ENCODE measurements at places on chromosomes 1 and 21.

GRCh38 chr1:202078241-202078640 lies 44.5 kb upstream of the GPR37L1 start:
- no peak overlapping the region for H3K4me3 ChIP-seq
- H3K27ac ChIP-seq, result no peak overlapping the region
- no peaks in the 10 kb centered on the region for H3K27me3 ChIP-seq
- no peaks in the 10 kb centered on the region for H3K36me3 ChIP-seq
- peaks cover 15% of the 10 kb centered on the region for H3K4me1 ChIP-seq
- DNase-seq, result no peak

- no peaks in the 10 kb centered on the region for H3K4me1 ChIP-seq
- no peaks in the 10 kb centered on the region for H3K27me3 ChIP-seq
- no peaks in the 10 kb centered on the region for H3K36me3 ChIP-seq
These were observed 162.4 kb upstream of the POU3F1 start for GRCh38 chr1:38208716-38209632.

DNA sequence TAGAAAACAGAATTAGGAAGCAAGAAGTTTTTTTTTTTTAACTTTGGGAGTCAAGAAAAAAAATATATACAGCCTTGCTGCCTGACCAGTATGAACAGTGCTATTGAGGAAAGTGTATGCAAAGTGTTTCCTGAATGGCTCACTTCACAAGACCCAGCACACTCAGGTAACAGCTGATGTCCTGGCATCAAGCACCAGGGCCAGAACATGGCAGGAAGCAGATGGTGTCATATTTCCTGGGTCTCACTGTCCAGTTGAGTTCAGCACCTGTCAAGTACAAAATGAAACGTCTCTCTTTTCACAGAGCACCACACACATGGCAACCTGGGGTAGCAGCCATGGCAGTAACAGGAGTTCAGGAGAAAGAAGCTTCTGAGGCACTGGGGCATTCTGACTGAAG lies 372.3 kb downstream of the TTLL7 start:
- H3K36me3 ChIP-seq, result no peaks in the 10 kb centered on the region
- DNase-seq, result no peak

DNA sequence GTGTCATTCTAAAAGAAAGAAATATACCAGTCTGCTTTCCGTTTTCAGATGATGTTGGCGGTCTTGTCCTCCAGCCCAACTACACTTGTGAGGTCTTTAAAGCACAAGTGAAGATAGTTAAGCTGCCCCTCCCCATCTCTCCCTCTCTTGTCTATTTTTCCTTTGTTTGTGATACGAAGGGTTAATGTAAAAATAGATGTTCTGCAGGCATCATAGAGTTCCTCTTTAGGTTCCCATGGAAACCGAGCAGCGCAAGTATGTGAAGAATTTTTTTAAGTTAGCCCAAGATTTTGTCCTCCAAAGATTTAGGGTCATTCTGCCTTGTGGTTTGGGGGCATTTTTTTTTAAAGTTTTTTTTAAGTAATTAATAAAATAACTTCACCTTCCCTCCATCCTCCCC lies 232.4 kb upstream of the AJAP1 start:
- no peak for DNase-seq
- H3K4me3 ChIP-seq, result no peak overlapping the region
- no peak overlapping the region for H3K27ac ChIP-seq
- no peaks in the 10 kb centered on the region for H3K36me3 ChIP-seq
- no peaks in the 10 kb centered on the region for H3K4me1 ChIP-seq
- no peaks in the 10 kb centered on the region for H3K27me3 ChIP-seq

DNA sequence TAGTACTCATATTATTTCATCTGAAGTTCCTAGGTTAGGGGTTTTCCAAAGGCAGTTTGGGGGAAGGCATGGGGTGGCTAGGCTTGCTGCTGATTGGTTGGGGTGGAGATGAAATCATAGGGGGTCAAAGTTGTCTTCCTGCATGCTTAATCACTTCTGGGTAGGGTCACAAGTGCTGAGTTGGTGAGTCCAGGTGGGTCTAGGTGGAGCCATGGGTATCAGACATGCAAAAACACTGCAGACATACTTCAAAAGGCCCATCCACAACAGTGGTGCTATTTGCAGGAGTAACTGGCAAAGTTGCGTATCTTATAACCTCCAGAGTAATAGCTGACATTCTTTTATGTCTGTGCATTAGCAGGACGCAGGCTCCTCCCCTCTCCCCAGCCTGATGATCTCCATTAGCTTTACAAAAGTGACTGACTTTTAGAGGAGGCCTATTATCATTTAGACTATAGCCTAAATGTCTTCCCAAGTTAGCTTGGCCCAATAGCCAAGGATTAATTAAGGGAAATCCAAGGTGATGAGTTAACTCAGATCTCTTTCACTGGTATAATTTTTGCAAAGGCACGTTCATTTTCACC lies 374.4 kb upstream of the PRMT6 start:
- no peak overlapping the region for H3K4me3 ChIP-seq
- DNase-seq, result no peak
- H3K27ac ChIP-seq, result no peak overlapping the region
- no peaks in the 10 kb centered on the region for H3K27me3 ChIP-seq
- no peaks in the 10 kb centered on the region for H3K36me3 ChIP-seq
